ENCODE measurements at places on chromosomes 7 and 10.

- peak; percentile 80 for DNase-seq
Observed at GRCh38 chr7:81484261-81484660, 285.6 kb downstream of the HGF start.

DNA sequence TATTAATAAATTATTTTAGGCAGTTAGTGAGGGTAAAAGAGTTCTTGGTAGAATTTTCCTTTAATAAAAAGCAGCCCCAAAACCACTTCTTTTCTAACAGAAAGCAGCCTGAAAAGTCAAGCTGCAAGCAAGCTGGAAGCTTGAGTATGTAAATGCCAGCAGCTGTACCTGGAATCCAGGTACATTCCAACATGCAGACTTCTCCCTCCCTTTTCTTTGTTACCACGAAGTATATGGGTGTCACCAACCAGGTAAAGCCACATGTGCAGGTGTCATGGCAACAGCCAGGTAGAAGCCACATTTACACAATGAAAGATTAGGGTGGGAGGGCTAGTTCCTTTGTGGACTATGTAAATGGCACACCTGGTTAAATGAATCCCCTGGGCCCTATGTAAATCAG, 114.6 kb downstream of the EPC1 start:
- no peak for DNase-seq

DNA sequence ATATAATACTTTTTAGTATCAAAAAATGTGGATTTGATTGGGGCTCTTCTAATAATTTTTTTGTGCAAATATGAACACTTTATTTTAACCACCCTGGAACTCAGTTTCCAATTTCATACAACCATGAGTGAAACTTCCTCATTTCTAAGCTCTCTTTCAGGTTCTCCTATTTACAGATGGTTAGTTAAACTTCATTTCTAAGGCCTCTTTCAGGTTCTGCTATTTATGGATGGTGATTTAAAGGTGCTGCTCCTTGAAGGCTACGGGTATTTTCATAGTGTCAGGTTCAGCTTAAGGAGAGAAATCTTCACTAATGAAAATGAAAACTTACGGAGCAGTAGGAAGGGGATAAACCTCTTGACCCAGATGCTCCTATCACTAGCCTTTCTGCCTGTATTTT, 568.3 kb downstream of the KIF20B start:
- no peak for DNase-seq

- no peak for DNase-seq
Observed at GRCh38 chr10:45463244-45464116, 89.5 kb downstream of the ALOX5 start.

- peak; percentile 63 for DNase-seq
Observed at GRCh38 chr10:69644658-69645295, 14.7 kb downstream of the FAM241B start.

- no peak for DNase-seq
Observed at GRCh38 chr10:10313149-10313835, 704.4 kb upstream of the CELF2 start.

- DNase-seq: no peak
Observed at GRCh38 chr7:17325364-17325763, 26.9 kb downstream of the AHR start.

DNA sequence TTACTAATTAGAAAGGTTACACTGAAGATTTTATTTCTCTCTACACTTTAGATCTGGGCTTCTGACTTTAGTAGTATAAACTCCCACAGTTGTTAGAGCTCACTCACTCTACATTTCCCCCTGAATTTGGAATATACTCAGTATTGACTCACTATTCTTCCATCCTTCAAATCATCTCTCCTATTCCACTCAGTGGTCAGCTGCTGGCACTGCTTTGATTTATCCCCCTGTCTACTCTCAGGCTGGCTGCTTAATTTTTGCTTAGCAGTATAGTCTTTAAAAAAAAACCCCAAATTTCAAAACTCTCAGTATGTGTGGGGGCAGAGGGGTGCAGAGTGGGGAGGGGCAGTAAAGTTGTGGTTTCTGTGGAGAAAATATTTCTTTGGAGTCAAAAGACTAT, 68.9 kb downstream of the CDK6 start:
- no peak for DNase-seq

GRCh38 chr7:128151635-128152034, 89.4 kb upstream of the LEP start:
- peak; percentile 40 for DNase-seq

Measured in hematopoietic multipotent progenitor cell treated with erythropoietin and hydrocortisone succinate and interleukin-3 and kit ligand, for 4 days (in vitro differentiated cells).